ENCODE measurements at places on chromosomes 7 and 10. TPM values are rescaled to one million over a fixed set of nuclear protein-coding genes. Genes with fewer than 3 reads are reported as not detected.

The TNS3 gene
- 40.6 TPM for total RNA-seq

DNA sequence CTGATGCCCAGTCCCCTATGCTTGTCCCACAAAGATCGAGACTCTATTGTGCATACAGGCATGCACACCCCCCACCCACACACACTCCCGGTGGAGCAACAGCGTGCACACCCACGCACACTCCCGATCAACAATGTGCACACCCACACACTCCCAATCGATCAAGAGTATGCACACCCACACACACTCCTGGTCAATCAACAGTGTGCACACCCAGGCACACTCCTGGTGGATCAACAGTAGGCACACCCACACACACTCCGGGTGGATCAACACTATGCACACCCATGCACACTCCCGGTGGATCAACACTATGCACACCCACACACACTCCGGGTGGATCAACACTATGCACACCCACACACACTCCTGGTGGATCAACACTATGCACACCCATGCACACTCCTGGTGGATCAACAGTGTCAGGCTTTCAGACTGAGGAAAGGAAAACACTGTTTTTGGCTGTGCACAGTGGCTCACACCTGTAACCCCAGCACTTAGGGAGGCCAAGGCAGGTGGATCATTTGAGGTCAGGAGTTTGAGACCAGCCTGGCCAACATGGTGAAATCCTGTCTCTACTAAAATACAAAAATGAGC is 118.8 kb downstream of the PTPRN2 start:
- DNase-seq, result no peak

The GRID1 gene
- total RNA-seq, result 1.6 TPM

GRCh38 chr10:49744924-49745605 is 17.1 kb downstream of the OGDHL start:
- DNase-seq, result no peak

The OR2A42 gene
- total RNA-seq, result not detected

GRCh38 chr7:78444267-78444666 is 645.7 kb downstream of the PHTF2 start:
- DNase-seq, result no peak

The DPP6 gene
- total RNA-seq, result 0.25 TPM

The CNPY1 gene
- total RNA-seq, result not detected

DNA sequence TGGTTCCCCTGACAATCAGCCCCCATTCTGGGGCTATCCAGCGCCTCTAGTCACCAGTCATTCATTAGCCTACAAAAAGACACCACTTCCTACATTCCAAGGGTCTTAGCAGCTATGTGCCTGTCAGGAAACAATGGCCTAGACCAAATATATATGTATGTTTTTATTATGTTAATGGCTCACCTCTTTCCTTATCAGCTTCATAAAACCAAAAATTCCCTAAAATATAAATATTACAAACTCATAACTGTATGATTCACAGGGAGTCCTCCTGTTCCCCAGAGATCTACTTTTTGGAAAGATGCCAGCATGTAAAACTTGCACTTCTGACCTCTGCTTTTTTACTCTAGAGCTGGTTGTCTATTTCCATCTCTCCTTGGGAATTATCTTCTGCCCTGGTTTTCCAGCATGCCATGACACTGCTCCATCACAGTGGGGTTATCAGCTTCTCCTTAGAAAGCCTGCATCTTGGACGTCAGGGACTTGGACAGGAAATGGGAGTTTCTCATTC is 79.2 kb downstream of the ABCA13 start:
- DNase-seq, result no peak

GRCh38 chr7:9657257-9657656 is 1223.8 kb downstream of the NXPH1 start:
- DNase-seq, result no peak
